ENCODE measurements at places on chromosomes 2 and 18.

DNA sequence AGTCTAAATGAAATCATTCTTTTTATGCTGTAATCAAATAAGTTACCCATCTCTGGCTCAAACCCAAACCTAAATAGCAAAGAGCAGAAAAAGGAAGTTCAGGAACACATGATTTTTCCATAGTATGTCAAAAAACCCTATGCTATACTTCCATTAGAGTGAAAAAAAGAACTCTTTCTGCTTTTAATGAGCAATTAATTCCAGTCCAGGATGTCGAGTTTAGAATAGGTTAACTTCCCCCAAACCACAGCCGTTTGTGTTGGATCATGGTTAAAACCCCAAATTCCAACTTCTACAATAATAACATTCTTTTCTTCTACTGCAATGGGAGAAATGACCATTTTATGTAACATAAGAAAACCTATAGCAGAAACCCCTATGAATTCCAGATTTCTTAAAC is 171.1 kb upstream of the NRP2 start:
- DNase-seq: no peak

GRCh38 chr2:37300578-37300977 is 24.1 kb downstream of the PRKD3 start:
- DNase-seq: no peak

DNA sequence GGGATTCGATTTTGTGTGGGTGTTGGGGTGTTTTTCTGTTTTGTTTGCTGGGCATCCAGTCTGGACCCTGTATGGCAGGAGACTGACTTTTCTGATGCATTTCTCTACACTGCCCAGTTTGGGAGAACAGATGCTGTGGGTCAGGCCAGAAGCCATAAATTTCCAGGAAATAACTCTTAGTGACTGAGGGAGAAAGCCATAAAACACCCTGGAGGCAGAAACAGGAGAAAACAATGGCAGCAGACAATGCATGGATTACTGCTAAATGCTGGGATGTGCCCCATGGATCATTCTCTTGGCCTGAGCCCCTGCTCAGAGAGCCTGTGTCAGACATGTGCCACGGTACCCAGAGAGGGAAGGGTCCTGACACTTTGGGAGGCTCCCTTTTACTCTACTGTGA is 133.6 kb upstream of the CAPN13 start:
- DNase-seq: no peak

DNA sequence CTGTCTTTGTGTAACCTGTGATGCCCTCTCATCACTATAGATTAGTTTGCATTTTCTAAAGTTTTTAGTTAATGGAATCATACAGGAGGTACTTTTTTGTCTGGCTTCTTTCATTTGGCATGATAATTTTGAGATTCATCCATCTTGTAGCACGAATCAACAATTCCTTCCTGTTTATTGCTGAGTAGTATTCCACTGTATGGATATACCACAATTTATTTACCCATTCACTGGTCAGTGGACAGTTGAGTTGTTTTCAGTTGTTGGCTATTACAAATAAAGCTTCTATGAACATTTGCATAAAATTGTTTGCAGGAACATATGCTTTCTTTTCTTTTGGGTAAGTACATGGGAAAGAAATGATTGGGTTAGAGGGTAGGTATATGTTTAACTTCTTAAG is 40.1 kb upstream of the ZNF396 start:
- no peak for DNase-seq

- no peak for DNase-seq
Observed at GRCh38 chr2:23696752-23697045, 230.2 kb downstream of the ATAD2B start.

- DNase-seq: no peak
Observed at GRCh38 chr2:5933669-5934068, 241.5 kb downstream of the SOX11 start.

DNA sequence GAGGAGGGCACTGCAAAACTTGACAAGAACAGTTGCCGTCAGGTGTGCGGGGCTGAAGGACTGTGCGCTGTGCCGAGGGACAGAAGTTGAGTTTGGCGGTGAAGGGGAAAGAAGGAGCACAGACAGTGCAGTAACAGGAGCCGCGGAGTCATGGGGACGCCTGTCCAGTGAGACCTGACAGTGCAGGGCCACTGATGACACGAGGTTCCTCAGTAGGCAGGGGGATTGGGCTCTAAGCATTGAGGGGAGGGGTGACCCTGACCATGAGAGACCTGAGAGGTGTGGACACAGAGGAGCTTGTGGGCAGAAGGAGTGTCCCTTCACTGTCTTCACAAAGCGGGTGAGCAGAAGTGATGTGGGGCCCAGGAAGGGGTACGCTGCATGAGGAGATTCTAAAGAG is 104.8 kb downstream of the MTCL1 start:
- no peak for DNase-seq

DNA sequence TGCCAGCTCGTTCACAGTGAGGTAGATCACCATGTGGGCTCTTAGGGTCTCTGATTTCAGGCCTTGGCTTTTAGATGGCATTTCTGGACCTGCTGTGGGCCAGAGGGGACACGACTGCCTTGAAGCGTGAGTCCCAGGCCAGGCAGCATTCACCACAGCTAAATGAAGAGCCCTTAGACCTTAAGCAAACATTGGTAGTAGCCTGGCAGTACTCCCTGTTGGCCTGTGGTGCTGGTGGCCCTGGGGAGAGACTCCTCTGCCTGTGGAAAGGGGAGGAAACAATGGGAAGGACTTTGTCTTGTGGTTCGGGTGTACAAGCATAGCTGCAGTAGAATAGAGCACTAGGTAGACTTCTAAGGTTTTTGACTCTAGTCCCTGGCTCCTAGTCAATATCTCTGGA is 456.0 kb upstream of the DCC start:
- DNase-seq: no peak

- DNase-seq: no peak
Observed at GRCh38 chr2:47050762-47051161, 104.3 kb downstream of the STPG4 start.

DNA sequence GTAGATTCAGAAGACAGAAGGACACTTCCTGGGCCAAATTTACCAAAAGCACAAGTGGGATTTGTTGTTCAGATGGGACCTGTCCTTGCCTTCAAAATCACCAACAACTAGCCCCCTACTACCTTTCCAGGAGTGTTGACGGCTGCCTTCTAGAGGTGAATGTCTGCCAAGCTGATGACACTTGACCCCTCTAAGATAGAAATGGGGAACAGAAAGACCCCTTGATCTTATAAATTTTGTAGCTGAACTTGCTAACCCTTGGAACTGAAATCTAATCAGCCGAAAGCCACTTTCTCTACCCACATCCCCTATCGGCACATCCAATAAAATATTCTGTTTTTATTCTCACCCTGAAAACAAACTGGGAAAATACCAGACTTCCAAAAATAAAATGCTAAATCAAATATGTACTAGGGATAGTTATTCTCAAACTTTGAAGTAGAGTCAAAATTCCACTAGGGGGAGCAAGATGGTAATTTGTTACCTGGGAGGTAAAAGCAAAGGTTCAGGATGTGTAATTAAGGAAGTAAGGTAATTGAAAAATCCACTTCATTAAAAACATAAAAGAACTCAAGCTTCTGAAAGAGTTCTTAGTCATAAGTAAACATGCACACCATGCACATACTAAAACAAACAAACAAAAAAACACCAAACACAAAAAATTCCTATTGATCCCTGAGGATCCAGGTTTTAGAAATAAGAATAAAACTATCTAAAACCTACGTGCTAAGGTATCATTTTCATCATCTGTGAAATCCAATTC is 119.2 kb downstream of the ANKRD44 start:
- no peak for DNase-seq

- DNase-seq: no peak
Observed at GRCh38 chr2:56971383-56971974, 787.7 kb downstream of the CCDC85A start.

DNA sequence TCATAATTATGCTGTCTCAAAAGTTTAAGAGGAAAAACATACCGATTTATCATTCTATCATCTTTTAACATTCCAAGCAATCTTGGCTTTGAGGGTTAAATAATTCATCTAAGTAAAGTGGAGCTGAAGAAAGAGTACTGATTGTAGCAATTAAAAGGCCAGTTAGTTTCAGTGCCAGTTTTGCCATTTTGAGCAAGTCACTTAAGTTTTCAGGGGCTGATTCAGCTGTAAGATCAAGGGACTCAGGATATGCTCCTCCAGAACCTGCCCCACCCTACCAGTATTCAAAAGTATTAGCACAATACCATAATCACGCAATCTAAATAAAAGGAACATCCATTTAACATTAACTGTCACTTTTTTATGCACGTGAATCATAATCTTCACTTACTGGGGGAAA is 1.9 kb downstream of the SS18 start:
- DNase-seq: no peak

- no peak for DNase-seq
Observed at GRCh38 chr2:156955701-156956100, 301.8 kb upstream of the GALNT5 start.

- DNase-seq: no peak
Observed at GRCh38 chr2:144224472-144224871, 295.4 kb downstream of the ZEB2 start.

DNA sequence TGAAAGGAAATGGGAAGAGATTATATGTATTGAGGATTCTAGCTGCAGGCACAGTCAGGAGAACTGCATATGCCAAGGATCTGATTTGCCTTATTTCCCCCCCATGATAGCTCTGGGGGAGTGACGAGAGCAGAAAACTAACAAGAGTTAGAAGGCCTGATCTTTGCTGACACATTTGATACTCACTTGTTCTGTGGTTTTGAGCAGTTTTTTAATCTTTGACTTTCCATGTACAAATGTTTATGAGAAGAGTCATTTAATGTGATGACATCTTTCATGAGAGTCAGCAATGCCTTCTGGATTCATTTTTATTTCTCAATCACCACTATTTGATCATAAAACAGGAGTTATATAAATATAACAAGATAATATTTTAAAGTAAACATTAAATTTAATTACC is 12.7 kb upstream of the SERPINB7 start:
- no peak for DNase-seq

DNA sequence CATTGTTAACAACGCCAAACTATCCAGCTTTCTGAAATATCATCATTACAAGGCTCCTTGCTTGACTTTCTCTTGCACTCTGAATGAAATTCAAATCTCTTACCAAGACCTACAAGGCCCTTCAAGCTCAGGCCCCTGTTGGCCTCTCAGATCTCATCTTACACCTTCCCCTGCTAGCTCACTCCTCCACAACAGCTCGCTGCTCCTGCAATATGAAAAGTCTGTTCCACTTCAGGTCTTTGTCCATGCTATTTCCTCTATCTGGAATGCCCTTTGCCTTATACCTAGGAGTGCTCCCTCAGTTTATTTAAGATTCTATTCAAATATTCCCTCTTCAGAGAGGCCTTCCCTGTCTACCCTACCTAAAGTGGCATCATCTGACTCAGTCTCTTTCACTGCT is 91.7 kb downstream of the SESTD1 start:
- no peak for DNase-seq

DNA sequence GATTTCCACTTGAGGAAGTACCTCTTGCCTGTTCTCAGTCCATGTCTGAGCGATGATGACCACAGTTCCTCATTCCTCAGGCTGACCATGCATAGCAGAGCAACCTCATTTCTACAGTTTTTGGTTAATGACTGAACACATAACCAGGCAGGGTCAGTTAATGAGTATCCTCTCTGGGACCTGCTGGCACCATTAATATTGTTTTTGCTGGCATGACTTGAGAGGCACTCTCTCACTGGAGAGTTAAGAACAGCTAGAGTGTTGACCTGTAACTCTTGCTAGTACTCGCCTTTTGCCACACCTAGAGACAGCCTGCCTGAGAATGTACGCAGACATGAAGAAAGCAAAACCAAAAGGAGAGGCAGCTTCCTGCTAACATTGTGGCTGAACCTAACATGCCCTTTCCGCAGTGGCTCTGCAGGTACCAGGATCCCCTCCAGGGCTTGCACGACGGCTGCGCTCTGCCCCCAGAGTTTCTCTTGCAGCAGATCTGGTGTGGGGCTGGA is 23.9 kb downstream of the PECR start:
- DNase-seq: no peak

GRCh38 chr18:78213361-78213994 is 766.1 kb upstream of the SALL3 start:
- no peak for DNase-seq

GRCh38 chr2:25976983-25977741 is 5.1 kb downstream of the KIF3C start:
- DNase-seq: no peak

DNA sequence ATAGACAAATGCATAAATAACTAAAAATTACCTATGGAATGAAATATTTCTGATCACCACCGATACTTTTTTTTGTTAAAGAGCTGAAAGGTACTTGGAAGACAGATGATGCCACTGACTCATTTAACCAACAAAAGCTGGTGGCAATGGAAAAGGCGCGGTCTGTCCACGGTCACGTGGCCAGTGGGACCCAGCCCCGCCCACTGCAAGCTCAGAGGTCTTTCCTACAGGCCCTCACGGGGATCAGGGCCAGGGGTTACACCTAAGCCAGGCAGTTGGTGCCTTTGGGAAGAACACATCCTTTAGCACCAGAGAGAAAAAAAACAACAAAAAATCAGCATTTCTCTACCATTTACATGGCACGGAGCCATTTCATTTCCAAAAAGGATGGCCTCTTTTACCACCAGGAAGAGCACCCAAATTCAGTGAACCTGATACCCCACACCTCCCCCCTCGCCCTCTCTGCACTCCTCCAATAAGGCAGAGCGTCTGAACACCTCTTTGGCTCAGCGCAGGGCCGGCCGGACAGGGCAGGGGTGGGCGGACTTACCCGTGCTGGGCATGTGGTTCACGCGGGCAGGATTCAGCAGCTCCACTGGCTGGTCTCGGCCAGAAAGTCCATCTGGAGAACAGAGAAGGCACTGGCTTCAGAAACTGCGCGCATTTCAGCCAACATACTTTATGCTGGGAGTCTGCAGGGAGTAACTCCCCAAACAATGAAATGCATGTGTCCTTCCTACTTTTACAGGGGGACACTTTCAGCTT is 164.6 kb downstream of the HDAC4 start:
- no peak for DNase-seq

GRCh38 chr2:28449488-28450395 is 46.1 kb upstream of the PLB1 start:
- DNase-seq: no peak

DNA sequence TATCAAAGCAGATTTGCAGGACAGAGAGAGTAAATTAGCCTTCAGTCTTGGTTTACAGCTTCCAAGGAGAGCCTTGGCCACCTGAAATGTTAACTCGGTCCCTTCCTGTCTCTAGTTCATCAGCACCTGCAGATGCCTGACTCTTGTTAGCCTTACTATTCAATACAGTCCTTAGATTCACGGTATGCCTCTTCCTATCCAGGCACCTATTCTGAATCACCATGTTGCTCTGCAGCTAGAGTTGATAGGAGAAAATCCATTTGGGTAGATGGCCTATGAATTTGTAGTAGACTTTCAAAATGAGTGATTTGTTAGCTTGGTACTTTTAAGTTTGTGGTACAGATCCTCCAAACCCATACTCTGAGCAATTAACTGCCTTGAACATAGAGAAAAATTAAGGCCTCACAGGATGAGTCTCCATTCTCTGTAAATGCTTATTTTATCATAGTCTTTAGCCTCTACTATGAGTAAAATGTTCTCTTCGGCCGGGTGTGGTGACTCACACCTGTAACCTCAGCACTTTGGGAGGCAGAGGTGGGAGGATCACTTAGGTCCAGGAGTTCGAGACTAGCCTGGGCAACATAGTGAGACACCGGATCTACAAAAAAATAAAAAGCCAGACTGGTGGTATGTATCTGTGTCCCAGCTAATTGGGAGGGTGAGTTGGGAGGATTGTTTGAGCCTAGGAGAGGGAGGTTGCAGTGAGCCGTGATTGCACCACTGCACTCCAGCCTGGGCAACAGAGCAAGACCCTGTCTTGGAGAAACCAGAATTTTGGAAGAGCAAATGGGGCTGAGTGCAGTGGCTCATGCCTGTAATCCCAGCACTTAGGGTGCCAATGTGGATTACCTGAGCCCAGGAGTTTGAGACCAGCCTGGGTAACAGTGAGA is 32.9 kb downstream of the PTCD3 start:
- no peak for DNase-seq

Measured in type B pancreatic cell (in vitro differentiated cells).